ENCODE measurements at places on chromosomes 12 and 14. TPM values are rescaled to one million over a fixed set of nuclear protein-coding genes. Genes with fewer than 3 reads are reported as not detected.

Gene KCNC2
- not detected for total RNA-seq

Gene GALNT4
- 2.9 TPM for total RNA-seq

GRCh38 chr14:50001999-50002925, 109.4 kb downstream of the ARF6 start:
- peak; percentile 92 for DNase-seq

- no peak for DNase-seq
Observed at GRCh38 chr14:73492670-73493069, 1.9 kb downstream of the RIOX1 start.

- no peak for DNase-seq
Observed at GRCh38 chr12:53211476-53212381, 4.7 kb upstream of the ITGB7 start.

GRCh38 chr12:119692410-119692809, 24.5 kb downstream of the PRKAB1 start:
- no peak for DNase-seq

DNA sequence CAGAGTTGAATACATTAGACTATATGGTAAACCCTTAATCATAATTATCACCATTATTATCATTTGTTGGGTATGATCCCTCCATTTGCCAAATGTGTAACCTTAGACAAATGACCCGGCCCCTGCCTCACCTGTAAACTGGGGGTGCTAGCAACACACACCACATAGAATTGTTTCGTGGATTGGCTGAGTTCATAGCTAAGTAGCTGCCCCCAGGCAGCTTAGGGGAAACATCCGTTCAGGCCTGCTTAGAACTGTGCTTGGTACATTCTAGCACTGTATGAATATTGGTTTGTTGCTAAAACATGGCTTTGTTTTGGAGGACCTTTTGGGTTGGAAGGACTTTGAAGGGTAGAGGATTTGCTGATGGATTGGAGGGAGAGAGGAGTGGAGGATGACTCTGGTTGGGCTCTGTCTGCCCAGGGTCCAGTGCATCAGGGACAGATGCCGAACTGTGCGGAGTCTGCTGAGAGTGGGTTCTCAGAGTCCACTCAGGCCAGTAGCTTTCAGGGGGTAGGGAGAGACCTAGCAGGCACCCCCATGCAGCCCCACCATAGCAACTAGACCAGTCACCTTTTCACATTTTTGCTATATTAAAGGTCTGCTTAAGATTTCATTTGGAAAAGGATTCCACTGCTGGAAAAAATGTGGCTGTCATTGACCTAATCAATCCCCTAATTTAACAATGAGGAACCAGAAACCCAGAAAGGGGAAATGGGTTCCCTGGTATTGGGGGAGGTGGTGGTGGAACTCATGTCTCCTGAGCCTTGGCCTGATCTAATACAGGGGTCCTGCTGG, 2.2 kb downstream of the RIN3 start:
- no peak for DNase-seq

GRCh38 chr12:93376436-93377251, 1.1 kb upstream of the NUDT4 start:
- no peak for DNase-seq

- no peak for DNase-seq
Observed at GRCh38 chr12:124954771-124955170, 34.2 kb downstream of the DHX37 start.

DNA sequence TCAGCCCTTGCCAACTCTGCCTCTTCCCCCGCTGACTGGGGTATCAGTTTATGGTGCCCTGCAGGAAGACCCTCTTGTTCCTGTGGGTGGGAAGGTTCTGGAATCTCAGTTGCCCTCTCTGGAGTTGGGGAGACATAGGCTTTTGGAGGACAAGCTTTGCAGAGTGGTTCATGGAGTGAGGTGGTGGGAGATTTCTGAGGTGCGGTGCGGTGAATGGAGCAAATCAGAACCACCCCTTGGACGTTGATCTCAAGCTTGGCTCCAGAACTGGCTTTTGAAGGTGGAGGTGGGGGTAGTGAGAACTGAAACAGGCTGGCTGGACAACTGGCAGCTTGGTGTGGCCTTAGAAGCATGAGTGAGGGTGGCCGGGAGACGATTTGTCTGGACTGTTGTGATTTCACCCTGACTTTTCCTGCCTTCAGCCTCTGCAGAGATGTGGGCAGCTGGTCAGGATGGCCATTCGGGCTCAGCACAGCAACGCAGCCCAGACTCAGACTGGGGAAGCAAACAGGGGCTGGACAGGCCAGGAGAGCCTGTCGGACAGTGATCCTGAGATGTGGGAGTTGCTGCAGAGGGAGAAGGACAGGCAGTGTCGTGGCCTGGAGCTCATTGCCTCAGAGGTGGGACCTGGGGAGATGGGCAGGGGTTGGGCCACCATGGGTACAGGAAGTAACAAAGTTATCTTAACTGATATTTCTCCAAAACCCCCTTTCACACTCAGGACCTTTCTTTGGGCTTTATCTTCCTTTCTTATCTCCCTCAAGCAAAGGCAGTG, 1.1 kb downstream of the SHMT2 start:
- no peak for DNase-seq

GRCh38 chr12:109589691-109590245, 16.2 kb downstream of the MVK start:
- DNase-seq = no peak

DNA sequence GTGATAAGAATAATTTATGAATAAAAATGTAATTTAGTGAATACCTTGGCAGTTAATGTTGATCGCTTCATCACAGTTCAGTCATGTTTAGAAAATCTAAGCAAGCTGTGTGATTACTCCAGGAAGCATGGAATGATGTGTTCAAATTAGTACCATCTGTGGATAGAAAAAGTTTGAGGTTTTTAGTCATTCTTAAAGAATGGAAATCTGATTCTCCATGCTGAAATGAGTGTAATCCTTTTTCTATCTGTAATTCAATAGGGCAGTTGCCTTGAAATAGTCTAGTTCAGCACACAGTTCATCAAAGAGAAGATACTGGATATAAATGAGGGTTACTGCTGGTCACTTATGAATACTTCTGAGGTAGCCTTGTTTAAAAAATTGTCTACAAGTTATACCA, 127.2 kb upstream of the MYF6 start:
- no peak for DNase-seq

DNA sequence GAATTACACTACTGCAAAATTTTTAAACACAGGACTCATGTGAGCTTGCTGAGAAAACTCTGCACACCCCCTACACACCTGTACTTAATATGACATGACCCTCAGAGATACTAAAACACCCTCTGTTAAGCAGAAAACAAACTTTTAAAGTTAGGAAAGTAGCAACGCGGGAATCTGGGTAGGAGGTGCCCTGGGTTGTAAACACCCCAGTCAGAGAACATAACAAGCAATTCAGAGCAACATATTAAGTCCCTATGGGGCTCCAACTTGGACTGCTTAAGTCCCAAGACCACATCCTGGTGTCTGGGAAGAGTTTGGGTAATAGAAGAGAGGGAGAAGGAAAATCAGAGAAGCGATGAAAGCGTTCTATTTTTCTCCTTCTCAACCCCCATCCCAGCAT, 1.2 kb downstream of the ATF7 start:
- DNase-seq = no peak

- peak; percentile 90 for DNase-seq
Observed at GRCh38 chr14:100640471-100641273, 53.5 kb upstream of the BEGAIN start.

- no peak for DNase-seq
Observed at GRCh38 chr12:11863988-11864387, 206.8 kb upstream of the BCL2L14 start.

Data from activated naive CD4-positive, alpha-beta T cell treated with anti-CD3 and anti-CD28 coated beads for 36 hours (primary cell).